ENCODE measurements at places on chromosomes 7 and 10.

DNA sequence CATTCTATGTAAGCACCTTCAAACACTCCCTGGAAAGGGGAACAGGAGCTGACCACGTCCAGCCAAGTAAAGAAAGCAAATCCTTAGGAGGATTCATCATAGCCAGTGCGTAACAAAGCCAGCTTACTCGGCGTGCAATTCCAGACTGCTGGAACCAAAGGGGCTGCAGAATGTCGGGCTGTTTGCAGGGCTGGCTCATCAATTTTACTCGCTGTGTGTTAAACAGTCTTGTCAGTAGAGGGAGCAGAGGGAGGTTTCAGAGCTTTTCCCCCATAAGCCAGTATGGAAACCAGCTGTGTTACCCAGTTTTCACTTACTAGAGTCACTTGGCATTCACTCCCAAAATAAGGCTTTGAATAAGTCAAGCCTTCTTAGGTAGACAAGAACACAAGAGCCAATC lies 127.1 kb downstream of the KMT2E start:
- DNase-seq: no peak

- DNase-seq: no peak
Measured at GRCh38 chr7:16668049-16668858, 22.3 kb downstream of the BZW2 start.

- peak; percentile 34 for DNase-seq
Measured at GRCh38 chr7:99499371-99499720, 735 bp downstream of the ZNF394 start.

- no peak for DNase-seq
Measured at GRCh38 chr7:25288556-25289307, 60.4 kb upstream of the NPVF start.

GRCh38 chr10:117260084-117260483 lies 19.2 kb downstream of the SLC18A2 start:
- no peak for DNase-seq

DNA sequence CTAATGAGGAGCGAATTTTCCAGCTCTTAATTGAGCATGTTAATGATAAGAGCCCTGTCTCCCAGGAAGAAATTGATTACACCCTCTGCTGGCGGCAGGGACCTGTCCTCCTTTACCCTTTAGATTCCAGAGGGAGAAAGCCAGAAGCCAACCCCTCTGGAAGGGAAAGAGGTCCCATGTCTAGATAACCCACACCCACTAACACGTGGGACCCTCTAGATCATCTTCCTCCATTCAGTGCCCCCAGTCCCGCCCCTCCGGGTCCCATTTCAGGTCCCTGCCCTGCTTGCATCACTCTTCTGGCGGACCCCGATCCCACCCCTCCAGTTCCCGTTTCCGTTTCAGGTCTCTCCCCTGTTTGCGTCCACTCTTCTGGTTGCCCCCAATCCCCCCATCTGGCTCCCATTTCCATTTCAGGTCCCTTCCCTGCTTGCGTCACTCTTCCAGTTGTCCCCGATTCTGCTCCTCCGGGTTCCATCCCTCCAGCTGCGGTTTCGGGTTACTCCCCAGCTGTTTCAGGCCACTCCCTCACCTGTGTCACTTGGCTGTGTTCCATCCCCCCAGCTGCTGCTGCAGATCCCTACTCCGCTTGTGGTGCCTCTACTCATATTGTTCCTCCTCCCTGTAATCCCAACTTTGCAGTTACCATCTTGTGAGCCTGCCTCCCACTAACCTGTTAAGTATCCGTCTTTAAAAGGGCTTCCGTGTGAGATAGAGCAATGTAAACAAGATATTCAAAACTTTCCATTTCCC lies 202.4 kb downstream of the SH2D4B start:
- DNase-seq: no peak

GRCh38 chr10:74275755-74276290 lies 124.8 kb downstream of the ADK start:
- DNase-seq: no peak

DNA sequence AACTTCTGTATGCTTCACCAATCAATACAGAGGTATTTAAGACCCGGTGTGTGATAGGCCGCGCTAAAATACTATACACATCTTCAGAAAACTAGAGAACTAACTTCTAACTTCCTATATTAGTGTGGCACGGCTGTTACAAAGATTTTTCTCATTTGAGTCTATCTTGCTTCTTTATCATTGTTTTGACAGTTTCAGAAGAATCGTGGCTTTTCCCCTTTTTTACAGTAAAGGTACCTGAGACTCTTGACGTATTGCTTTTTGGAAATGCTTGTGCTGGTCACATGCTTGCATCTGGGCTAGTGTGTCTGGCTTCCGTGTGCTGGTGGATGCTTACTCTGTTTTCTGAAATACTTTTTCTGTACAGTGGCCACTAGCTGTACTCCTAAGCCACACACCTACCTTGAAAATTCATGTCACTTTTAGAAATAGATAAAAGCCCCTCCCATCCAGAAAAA lies 12.7 kb downstream of the IKZF1 start:
- DNase-seq: peak; percentile 91

DNA sequence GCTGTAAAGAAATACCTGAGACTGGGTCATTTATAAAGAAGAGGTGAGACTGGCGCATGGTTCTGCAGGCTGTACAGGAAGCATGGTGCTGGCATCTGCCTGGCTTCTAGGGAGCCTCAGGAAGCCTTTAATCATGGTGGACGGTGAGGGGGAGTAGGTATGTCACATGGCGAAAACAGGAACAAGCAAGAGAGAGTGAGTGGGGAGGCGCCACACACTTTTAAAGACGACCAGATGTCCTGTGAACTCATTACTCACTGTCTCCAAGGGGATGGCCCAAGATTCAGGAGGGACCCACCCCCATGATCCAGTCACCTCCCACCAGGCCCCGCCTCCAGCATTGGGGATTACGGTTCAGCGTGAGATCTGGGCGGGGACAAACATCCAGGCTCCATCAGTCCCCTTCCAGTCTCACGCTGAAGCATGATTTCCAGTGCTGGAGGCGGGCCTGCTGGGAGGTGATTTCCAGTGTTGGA lies 3.2 kb downstream of the ZNF316 start:
- DNase-seq: peak; percentile 12

DNA sequence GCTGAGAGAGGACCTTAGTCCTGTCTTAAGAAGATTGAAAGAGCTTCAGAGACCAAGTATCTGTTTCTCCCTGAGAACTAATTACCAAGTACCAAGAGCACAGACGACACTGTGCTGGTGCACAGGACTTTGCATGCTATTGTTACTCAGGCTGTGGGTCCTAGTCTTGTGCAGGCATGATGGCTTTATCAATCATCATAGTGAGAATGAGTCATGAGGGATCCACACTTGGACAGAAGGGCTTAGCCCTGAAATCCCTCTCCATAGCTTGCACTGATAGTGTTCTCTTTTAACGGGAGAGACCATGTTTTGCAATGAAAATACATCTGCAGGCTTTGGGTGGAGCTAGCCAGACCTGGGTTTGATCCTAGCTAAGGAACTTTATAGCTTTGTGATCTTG lies 93.3 kb downstream of the SORCS3 start:
- DNase-seq: no peak

DNA sequence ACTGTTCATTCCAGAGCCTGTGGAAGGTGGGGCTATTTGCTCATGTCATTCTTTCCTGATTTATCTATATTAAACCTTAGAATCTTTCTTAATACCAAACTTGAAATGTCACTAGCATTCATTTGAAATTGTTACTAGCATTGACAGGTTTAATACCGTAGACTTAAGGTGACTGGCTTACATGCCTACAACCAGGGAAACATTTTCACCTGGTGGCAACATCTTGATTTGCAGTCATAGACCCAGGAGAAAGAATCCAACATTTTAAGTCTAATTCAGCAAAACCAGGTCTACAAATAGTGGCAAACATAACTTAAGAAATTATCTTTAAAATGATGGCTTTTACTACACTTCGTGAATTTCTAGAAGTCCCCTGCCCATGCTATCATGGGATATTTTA lies 353.7 kb downstream of the HTR7 start:
- no peak for DNase-seq

DNA sequence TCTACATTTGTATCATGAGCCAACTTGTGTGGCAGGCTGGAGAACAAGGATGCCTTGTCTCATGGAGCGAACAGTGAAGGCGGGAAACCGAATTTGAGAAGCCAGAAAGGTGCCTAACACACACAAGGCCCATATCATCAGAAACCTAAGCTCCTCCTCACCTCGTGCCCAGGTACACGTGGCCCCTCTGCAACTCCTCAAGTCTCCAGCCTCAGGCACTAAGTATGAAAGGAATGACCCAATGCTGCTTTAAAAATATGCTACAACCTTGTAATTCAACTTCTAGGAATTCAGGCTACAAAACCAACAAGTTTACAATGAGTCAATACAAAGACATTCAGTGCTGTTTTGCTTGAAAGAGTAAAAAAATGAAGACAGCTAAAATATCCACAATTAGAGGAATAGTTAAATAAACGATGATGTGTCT lies 95.7 kb downstream of the CDK6 start:
- no peak for DNase-seq

DNA sequence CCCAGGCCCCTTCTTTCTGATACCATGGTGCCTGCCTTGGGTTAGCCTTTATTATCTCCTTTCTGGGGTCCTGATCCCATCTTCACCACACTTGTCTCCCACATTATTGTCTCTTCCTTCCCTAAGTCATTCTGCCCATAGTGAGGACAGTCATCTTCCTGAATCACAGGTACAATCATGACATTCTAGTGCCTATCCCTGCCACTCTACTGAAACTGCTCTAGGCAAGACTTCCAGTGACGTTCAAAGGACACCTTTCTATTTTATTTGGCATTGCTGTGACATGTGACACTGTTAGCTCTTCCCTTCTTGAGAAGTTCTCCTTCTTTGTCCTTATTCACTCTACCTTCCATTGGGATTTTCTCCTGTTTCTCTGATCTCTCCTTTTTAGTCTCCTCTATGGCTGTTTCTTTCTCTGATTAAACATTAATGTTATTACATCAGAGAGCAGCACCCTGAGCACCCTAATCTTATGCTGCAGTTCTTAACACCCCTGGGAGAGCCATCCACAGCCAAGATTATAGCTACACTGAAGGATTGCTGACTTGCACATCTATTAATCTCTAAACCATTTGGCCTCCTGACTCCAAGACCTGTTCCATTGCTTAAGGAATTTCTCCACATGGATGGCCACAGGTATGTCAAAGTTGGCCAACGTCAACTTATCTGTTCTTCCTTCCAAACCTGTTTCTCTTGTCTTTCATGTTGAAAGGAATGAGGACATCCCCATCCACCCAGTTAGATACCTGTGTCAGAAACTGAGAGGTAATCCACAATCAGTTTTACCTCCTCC lies 10.9 kb downstream of the MACC1 start:
- no peak for DNase-seq

DNA sequence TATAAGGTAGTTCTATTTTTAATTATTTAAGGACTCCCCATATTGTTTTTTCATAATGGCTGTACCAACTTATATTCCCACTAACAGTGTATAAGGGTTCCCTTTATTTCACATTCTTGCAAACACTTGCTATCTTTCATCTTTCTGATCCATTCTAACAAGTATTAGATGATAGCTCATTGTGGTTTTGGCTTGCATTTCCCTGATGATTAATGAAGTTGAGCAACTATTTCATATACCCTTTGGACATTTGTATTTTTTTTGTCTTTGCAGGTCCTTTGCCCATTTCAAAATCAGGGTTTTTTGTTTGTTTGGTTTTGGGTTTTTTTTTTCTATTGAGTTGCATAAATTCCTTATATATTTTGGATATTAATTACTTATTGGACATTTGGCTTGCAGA lies 107.2 kb downstream of the EPC1 start:
- DNase-seq: no peak

GRCh38 chr10:89080660-89081059 lies 90.1 kb downstream of the FAS start:
- no peak for DNase-seq

DNA sequence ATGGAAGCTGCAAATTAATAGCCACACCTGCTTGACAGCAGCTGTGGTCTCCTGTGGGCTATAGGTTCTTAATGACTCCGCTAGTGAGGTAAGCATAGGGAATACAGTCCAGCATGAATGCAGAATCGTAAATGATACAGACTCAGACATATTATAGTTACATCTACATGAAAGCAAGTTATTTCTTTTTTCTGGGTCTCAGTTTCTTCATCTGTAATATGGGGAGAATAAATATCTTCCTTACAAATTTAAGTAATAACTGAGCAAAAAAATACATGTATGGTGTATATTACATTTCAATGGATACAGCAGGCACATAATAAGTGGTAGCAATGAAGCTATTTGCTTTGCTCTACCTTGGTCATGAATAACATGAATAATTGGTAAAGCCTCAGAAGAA lies 245.9 kb upstream of the RHOBTB1 start:
- no peak for DNase-seq

GRCh38 chr10:20817646-20818045 lies 79.5 kb downstream of the NEBL start:
- no peak for DNase-seq

- peak; percentile 43 for DNase-seq
Measured at GRCh38 chr10:45001381-45002148, 842 bp downstream of the ZNF22 start.

DNA sequence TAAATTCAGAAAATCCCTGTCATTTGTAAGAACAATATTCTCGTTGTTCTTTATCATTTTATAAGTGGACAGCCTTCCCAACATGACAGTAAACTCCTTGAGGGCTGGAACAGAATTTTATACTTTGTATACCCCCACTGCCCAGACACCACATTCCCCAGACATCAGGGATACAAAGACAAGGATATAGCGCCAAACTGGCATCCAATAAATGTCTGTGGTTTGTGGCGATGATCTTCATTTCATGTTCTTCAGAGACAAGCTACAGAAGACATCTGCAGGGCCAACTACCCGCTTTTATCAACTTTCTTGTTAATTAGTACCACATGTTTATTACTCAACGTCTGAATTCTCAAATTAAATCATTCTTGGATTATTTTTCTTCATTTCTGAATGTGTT lies 155.9 kb downstream of the ATE1 start:
- no peak for DNase-seq

DNA sequence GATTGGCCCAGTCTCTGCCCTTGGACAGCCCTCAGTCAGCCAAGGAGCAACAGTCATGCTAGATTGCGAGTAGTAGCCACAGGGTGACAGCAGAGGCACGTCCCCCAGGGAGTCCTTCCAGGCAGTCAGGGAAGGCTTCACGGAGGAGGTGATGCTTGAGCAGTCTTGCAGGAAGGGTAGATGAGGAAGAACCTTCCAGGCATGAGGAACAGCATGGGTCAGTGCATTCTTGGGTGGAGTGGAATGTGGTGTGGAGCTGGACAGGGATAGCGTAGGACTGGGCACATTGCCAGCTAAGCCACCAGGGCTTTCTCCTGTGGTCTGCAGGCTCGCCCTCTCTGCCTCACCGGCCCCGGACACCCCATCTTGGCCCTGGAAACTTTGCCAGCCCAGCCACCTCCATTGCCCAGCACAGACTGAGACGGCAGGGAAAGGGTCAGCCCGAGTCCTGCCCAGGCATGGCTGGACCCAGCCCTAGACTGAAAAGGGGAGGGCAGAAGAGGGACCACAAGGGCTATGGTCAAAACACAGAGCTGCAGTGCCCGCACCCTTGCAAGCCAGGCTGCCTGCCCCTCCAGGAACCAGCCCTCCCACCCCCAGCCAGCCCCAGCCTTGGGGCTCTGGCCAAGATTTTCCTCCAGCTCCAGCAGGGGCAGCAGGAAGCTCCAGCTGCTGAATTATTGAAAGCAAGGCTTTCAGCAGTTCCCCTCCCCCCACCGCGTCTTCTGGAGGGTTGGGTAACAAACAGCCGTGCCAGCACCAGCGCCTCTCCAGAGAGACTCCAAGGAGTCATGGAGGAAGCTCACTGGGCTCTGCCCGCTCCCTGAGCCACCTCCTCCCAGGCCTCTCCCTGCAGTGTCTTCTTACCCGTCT lies 18.7 kb downstream of the SRRM3 start:
- no peak for DNase-seq

GRCh38 chr10:19290770-19291169 lies 242.2 kb downstream of the MALRD1 start:
- DNase-seq: no peak

GRCh38 chr7:13069841-13070240 lies 382.4 kb downstream of the ARL4A start:
- DNase-seq: no peak

All from activated CD4-positive, alpha-beta T cell treated with anti-CD3 and anti-CD28 coated beads, Interleukin-10, Interleukin-2, amounts not matched to agents 100 ng/mL and 50 ng/mL, durations not matched to agents 16 hours and 8 hours (primary cell).